ENCODE measurements at places on chromosomes 13 and 19.

DNA sequence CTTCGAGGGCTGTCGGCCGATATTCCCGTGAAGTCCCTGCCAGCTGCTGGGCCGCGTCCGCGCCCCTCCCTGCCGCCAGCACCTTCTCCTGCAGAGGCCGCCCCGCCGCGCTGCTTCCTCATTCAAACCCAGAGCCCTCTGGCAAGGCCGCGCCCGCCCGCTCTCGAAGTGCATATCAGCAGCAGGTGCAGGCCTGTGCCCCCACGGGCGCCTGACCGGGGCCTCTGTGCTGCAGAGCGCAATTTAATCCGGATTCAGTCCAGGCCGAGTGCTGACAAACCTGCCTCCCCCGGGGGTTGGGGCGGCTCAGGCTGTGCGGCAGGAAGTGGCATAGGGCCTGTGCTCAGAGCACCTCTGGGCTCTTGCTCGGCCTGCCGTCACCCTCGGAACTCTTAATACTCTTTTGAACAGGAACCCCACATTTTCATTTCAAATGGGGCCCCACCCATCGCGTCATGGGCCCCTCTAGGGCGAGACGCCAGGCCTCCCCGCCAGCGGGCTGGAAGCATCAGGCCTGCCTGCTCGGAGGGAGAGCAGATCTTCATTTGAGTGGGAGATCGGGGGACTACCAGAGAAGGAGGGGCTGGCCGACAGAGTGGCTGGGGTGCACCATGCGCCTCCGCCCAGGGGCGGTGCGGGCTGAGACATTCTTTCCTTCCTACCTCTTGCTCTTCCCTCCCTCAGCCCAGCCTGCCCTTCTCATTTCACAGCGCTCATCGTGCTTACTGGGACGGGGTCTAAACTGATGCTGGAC lies 125.7 kb downstream of the TNFRSF19 start:
- DNase-seq: peak; percentile 86

DNA sequence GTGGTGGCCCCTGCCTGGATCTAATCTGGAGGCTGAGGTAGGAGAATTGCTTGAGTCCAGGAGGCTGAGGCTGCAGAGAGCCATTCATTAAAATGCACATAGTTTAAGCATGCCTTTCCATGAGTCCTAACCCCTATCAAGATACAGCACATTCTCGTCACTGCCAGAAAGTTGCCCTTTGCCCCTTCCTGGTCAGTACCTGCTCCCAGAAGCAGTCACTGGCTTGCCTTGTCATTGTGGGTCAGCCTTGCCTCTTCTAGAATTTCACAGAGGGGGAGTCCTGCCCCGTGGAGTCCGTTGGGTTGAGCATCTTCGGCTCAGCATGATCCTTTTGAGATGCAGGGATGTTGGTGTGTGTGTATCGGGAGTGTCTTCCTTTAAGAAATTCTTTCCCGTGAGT lies 10.8 kb downstream of the BICRA start:
- no peak for DNase-seq

- DNase-seq: no peak
These were observed 97.4 kb downstream of the ARHGEF7 start for GRCh38 chr13:111212517-111212873.

- no peak for DNase-seq
These were observed 157.0 kb upstream of the FNDC3A start for GRCh38 chr13:48818495-48819356.

DNA sequence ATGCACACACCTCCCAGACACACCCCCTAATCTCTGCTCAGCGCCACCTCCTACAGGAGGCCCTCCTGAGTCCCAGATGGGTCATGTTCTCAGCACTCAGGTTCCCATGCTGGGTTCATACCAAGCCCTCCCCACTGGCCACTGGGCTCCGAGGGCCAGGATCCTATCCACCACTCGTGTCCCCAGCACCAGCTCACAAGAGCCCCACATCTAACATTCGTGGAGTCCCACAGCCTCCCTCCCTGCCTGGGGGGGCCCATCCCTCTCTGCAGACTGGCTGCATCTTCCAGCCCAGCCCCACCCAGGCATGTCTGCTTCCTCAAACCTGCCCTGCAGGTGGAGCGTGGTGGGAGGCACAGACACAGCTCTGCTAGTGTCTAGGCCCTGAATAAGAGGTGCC lies 227.4 kb downstream of the TUBA3C start:
- peak; percentile 11 for DNase-seq

DNA sequence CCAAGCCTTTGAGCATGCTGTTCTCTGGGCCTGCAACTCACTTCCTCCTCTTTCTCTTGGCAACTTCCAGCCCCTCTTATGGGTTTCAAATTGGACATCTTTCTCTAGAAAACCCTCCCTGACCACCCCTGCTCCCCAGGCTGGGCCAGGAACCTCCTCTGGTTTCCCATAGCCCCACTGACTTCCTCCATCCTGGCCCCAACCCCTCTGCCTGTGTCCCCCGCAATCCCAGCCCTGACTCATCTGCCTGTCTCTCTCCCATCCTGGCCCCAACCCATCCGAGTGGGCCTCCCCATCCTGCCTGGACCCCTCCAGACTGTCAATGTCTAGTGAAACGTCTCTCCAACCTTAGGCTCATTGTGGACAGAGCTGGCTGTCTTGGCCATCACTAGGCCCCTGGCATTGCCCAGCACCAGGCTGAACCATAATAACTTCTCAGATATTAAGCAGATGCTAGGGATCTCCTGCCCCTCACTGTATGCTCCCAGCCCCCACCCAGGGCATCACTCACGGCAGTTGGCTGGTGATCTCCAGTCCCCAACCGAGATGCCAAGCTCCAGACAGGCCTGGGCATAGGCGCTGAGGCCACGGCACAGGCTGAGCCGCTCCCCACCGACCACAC lies 16.8 kb downstream of the FCGBP start:
- peak; percentile 14 for DNase-seq

DNA sequence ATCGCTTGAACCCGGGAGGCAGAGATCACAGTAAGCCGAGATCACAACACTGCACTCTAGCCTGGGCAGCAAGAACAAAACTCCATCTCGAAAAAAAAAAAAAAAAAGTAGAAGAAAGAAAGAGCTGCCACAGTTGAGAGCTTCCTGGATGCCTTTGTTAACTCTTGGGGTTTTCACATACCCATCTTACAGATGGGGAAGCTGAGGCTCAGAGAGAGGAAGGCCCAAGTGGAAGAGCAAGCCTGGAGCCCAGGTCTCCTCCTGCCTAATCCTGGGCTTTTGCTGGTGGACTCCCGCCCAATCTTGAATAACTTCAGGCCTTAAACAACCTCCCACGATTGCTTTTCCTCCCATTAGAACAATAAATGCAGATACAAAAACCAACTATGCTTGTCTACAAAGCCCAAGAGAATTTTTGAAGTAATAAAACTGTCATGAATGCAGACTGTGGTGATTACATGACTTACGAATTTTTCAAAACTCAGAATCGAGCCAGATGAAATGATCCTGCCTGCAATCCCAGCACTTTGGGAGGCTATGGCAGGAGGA lies 41.7 kb downstream of the LTBP4 start:
- no peak for DNase-seq

- no peak for DNase-seq
These were observed 108.7 kb upstream of the UBL3 start for GRCh38 chr13:29959086-29959485.

DNA sequence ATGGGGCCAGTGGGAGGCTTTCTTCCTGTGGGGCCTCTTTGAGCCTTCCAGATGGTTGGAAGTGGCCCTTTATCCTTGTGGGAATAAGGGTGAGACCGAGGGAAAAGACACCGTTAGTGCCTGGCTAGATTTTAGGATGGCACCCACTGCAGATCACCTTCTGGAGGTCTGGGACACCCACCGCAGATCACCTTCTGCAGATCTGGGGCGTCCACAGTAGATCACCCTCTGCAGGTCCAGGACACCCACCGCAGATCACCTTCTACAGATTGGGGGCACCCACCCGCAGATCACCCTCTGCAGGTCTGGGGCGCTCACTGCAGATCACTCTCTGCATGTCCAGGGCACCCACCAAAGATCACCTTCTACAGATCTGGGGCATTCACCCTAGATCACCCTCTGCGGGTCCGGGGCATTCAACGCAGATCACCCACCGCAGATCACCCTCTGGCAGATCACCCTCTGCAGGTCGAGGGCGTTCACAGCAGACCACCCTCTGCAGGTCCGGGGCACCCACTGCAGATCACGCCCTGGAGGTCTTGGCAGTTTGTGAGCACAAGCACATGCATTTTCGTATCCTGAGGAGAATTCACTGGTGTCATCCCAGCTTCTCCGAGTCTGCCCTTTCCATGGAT lies 153.4 kb upstream of the TSHZ3 start:
- no peak for DNase-seq

DNA sequence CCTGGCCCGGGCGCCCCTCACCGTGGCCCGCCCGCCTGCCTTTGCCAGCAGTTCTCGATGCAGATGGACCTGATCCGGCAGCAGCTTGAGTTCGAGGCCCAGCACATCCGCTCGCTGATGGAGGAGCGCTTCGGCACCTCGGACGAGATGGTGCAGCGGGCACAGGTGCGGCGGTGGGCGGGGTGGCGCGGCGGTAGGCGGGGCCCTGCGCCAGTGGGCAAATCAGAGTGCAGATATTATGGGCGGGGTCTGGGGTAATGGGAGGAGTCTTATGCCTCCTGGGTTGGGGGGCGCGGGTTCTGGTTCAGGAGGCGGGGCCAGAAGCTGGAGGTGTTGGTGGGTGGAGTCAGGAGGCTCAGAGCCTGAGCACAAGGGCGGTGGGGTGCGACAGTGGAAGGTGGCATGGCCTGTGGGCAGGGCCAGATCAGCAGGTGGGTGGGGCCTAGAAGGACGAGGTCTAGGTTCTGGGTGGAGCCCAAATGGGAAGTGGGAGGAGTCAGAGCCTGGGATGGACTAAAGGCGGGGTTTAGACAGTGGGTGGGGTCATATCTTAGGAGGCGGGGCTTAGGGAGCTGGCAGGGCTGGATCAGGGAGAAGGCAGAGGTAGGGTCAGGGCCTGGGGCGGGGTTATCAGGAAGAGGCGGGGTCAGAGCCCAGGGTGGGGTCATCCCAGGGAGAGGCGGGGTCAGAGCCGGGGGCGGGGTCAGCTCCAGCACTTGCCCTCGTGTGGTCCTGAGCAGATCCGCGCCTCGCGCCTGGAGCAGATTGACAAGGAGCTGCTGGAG lies 5.6 kb downstream of the APC2 start:
- DNase-seq: peak; percentile 84

- DNase-seq: no peak
These were observed 145.5 kb upstream of the MAB21L1 start for GRCh38 chr13:35621989-35622388.

- DNase-seq: peak; percentile 10
These were observed 38.3 kb downstream of the ANKRD10 start for GRCh38 chr13:110876609-110877008.

DNA sequence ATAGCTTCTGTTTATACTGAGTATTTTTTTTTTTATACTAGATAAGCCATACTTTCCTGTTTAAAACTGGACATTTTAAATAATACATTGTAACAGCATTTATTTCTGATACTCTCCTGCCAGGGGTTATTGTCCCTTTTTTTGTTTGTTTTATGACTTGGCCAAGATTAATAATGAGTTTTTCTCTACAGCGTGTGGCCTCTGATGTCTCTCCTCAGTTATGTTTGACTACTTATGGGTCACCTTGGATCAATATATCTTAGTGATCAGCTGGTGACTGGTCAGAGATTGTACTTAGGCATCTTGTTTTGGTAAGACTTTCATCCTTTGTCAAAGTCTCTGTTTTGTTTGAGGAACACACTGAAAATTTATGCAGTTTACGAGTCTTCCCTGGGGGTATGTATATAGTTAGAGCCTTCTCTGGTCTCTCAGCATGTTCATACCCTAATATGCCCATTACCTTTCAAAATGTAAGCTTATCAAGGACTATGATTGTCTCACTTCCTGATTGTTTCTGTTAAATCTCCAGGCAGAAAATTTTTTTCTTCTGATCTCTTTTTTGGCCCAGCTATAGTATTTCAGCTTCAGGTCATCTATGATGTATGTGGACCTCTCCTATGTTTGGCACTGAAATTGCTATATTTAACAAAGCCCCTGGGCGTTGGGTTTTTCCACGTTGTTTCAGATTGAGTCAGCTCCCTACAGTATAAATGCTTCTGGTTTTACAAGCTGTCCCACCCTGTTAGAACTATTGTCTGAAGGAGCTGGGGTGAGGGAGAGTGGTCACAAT lies 87.9 kb downstream of the URI1 start:
- DNase-seq: peak; percentile 43

GRCh38 chr13:32033744-32034143 lies 2.2 kb downstream of the FRY start:
- no peak for DNase-seq

DNA sequence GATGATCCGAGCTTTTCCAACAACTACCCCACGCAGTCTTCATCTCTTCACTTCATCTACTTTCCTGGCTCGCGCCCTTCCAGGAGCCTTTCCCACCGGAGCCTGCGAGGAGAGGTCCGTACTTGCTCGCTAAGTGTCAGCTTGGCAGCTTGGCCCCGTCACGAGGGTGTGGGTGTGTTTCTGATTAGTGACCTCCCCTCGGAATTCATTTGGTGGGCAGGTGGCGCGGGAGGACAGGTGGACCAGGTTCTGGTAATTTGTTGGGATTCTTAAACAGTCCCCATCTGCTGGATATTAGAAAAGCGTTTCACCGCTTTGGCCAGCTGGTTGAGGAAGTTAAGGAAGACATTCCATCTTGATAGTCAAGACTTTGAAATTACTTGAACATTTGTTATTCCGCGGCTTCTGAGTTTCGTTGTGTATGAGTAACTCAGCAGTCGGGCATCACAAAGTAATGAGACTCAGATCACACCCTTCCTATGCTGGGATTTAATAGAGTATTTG lies 515 bp downstream of the UFM1 start:
- DNase-seq: peak; percentile 37
